Stimulated activated CD8-positive, alpha-beta memory T cell treated with anti-CD3 and anti-CD28 coated beads, Interleukin-15, amount 100 ng/mL, for 48 hours (primary cell): ENCODE measurements at places on chromosomes 4 and X.

DNA sequence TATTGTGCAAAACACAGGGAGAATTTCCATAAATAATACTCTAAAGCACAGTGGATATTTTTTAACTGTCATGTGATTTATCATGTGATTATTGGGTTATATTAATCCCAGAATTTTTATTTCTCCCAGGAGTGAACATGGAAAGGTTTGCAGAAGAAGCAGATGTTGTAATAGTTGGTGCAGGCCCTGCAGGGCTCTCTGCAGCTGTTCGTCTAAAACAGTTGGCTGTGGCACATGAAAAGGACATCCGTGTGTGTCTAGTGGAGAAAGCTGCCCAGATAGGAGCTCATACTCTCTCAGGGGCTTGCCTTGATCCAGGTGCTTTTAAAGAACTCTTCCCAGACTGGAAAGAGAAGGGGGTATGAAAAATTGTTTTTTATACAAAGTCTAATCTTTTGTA is 10.0 kb downstream of the ETFDH start:
- DNase-seq: no peak

- DNase-seq: no peak
Measured at GRCh38 chrX:110146521-110146920, 143.6 kb downstream of the TMEM164 start.

DNA sequence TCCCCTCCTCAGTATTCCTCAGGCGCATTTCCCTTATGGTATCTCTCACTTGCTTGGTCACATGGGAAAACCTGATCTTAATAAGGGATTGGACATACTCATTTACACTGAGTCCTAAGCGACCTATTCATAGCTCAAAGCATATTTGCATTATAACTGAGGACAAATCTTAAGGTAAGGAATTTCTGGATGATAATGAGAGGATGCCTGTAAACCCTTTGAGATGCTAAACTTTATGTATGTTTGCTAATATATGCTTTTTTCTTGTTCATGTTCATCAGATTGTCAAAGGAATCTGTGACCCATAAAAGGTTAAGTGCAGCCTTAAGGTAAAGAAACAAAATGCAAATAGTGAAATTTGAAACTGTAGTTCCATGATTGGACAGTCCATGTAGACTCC is 53.8 kb upstream of the TRPC5OS start:
- no peak for DNase-seq

DNA sequence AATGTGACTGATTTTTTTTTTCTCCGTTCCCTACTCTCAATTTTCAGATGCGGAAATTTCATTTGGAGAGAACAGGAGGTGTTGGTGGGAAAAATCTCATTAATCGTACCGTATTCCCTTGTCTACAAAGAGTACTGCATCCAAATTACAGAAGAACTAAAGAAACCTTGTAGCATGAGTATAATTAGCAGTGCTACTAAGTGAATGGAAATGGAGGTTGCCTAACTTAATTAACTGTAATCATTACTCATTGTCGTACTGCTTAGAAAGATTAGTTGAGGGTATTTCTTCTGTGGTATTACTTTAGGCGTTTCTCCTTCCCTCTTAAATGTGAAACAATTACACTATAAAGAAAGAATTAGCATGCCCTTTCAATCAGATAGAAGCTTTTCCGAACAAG is 81.7 kb downstream of the DMD start:
- no peak for DNase-seq

DNA sequence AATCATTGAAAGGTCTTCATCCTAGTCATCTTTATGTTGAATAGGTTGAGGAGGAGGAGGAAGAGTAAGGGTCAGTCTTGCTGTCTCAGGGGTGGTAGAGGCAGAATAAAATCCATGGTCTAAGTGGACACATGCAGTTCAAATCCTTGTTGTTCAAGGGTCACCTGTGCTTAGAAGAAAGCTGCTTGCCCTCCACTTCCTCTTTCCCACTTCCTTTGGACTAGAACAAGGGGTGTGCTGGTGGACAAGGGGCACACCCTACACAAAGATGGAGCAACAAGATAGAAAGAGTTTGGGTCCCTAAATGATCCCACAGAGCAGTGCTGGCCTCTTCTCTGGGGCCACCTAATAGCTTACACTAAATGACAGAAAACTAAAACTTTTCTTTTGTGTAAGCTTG is 47.9 kb downstream of the HSD17B13 start:
- no peak for DNase-seq

DNA sequence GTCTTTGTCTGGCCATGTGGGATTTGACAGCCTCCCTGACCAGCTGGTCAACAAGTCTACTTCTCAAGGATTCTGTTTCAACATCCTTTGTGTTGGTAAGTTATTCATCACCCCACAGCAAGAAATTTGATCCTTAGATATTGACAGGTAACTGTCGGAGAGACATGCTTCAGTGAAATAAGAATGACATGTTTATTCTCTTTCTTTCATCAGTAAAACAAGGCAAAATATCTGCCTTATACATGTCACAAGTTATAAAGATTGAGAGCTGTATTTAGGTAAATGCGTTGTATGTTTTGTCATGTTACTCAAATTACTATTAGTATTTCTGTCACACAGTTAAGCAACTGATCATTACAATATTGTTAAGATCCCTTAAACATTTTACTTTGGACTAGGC is 46.9 kb downstream of the SEPTIN11 start:
- no peak for DNase-seq

GRCh38 chrX:13008851-13009250 is 33.9 kb downstream of the TMSB4X start:
- DNase-seq: no peak

- DNase-seq: no peak
Measured at GRCh38 chr4:12041828-12042227, 613.1 kb upstream of the HS3ST1 start.

DNA sequence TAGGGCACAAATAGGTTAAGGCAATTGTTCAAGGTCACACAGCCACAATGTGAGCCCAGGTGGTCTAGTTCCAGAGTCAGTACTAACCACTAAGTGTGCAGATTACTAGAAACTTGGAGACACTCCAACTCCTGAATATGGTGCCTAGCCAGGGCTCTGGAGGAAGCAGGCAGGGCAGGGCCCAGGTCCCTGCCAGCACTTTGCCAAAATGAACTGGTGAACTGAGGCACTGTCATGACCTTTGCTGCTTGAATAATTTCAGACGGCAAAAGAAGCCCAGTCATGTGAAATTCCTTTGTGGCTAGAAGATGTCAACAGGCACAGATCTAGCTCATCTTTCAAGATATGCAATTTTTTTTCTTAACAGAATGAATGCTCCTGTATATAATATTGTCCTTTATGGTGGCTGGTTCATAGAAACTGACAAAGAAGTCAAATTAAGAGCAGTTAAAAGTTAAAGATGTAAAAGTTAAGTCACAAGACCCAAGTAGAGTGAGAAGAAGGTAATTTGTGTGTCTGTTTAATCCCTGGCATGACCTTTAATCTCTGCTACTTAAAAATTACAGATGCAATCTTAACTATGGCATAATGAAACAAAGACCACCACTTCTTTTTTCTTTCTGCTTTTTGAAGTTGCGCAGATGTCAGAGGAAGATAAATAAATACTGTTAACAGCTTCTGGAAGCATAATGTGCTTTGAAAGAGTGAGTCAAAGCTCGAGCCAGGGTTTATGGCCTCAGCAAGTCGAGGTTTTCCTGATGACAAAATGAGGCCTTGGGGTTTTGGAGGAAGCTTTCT is 54.1 kb downstream of the SHROOM3 start:
- no peak for DNase-seq

DNA sequence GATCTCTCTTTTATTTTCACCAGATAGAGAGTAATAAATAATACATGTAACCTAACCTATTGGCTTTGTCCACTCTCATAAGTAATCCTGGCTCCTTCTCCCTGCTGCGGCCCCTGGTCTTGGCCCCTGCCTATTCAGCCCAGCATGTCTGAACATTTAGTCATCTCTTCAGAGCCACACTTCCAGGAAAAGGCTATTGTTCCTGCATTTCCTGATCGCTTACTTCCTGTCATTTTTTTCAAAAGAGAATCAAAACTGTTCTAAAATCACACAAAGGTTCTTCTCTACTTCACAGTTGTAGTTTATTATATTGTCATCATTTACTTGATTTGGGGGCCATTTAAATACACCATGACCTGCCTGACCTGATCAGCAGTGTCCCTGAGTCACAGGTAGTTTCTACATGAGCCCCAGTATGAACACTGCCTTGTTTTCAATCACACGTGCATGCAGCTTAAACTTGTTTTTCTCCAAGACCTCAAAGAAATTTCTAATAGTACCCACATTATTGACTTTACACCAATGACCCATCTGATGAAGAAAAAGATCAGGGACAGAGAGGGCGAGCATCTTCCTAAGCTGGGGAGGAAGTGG is 47.4 kb upstream of the KDR start:
- DNase-seq: no peak

- DNase-seq: no peak
Measured at GRCh38 chrX:38117485-38117884, 103.2 kb downstream of the SRPX start.
